Left renal pelvis (tissue), 4 donors: ENCODE measurements at places on chromosomes 2 and 18. TPM values are rescaled to one million over a fixed set of nuclear protein-coding genes. Genes with fewer than 3 reads are reported as not detected.

- DNase-seq: no peak
These were observed 99.7 kb upstream of the UGP2 start for GRCh38 chr2:63741884-63742579.

GRCh38 chr2:217075268-217076057 is 215.6 kb upstream of the TNP1 start:
- no peak for DNase-seq

DNA sequence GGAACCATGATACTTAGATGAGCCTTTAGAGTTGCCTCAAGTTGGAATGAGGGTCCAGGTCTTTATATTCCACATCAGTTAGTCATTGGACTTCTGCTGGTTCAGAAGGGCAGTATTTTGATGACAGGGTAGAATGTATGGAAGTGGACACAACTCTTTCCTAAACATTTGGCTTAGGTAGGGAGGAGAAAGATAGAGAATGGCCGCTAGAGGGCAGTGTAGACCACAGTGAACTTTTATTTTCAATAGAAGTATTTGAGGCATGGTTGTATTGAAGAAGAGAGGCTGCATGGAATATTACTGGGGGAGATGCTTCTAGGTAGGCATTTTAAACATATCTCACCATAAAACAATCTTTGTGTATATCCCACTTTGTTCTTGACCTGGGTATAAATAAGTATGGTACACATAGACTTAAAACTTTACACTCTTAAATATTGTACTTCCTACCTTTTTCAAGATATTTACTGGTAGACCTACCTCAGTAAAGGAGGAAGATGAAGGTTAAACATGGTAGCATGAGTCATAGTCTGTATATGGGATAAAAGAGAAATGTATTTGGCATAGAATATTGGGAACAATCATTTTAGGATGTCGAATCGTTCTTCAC is 497.6 kb upstream of the FAM98A start:
- peak; percentile 38 for DNase-seq

- no peak for DNase-seq
These were observed 576.2 kb upstream of the HS6ST1 start for GRCh38 chr2:128894896-128895295.

DNA sequence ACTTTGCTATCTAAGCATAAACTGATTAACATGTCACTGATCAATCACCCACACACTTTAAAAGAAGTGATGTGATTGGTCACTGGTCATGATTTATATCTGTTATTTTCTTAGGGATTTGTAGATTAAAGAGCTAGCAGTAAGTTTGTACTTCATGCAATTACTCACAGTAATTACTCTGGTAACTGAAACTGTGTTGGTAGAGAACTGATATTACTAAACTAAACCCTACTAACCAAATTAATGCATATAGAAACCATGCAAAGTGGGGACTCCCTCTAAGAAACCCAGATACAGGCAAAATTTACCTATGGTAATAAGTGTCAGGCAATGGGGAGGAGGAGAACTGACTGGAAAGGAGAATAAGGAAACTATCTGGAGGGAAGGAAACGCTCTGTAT is 44.8 kb upstream of the C2orf15 start:
- no peak for DNase-seq

DNA sequence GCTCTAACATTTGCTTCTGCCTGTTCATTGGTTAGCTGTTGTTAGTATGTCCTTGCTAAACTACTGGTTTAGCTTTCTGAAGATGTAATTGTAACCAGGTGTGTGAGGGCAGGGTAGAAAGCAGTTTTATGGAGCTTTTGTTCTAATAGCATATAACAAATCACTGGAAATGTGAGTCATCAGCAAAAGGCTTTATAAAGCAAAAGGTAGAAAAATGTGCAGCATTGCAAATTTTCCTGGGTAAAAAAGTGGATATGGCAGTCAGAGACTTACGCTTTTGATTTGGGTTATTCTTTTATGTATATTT is 85.3 kb downstream of the ZNF407 start:
- DNase-seq: no peak

DNA sequence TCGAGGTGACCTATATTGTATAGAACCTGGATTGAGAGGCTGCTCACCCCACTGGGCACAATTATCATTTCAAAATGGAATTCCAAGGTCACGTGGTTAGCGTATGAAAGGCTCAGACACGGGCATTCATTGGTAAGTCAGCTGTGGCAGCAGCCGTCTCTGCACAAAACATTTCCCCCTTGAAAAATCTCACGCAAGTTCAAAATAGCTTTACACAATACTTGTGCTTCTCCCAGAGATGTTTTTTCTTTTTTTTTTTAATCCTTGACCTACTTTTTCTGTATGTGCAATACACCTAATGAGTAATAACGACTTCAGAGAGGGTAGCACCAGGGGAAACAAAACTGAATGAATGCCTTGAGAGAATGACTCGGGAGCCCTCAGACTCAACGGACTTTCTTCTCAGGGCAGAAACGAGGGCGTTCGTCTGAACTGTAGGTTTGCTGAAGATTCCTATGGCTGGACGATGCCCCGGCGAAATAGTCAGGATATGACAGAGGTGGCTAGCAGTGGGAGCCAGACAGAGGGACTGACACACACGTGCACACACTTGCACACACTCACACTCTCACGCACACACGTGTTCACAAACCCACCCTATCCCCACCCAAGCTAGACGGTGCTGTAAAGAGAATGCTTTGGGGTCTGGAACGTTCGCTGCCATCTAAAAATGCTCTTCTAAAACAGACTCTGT is 77.8 kb downstream of the PDCL3 start:
- DNase-seq: no peak

Gene POTEI
- polyA plus RNA-seq: 0.10 TPM

Gene RNF144A
- polyA plus RNA-seq: 60.0 TPM
